ENCODE measurements at places on chromosomes 4 and X.

DNA sequence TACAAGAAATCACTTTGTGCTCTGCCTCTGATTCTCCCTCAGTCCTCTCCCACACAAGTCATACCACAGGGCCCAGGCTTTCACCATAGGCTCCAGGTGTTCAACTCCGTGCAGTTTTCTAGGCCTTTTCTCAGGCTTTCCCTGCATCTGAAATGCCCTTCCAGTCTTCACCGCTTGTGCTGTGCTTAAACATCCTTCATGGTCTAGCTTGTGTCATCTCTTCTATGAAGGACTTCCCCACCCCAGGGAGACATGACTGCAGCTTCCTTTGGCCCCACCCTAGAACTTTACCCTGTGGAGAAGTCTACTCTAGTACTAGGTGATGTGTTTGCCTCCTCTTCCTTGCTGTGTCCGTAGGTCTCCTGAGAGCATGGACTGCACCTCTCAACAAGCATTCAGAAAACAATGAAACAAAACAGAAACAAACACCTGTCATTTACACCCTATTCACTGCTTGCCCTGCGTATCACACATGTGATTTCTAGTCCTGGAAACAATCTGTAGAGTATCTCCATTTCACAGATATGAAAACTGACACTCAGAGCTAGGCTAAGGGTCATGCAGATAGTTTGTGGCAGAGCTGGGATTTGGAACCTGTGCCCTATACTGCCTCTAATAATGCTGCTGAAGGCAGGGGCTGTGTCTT, 22.7 kb upstream of the LEF1 start:
- no peak for DNase-seq

DNA sequence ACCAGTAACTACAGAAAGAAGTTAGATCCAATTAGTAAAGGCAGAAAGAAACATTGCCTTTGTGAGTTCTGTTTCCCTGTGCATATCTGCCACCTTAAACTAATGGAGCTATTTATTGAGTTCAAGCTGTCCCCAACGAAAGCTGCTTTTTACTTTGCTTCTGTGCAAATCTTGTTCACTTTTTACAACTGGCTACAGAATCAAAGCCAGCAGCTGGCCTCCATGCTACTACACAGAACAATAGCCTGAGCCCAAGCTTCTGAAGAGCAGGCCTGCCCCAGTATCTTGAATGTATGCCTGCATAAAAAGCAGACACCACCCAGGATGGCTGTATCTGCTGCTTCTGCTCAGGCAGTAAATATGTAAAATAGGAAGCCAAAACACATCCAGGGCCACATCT, 28.1 kb downstream of the ANK2 start:
- DNase-seq = no peak

DNA sequence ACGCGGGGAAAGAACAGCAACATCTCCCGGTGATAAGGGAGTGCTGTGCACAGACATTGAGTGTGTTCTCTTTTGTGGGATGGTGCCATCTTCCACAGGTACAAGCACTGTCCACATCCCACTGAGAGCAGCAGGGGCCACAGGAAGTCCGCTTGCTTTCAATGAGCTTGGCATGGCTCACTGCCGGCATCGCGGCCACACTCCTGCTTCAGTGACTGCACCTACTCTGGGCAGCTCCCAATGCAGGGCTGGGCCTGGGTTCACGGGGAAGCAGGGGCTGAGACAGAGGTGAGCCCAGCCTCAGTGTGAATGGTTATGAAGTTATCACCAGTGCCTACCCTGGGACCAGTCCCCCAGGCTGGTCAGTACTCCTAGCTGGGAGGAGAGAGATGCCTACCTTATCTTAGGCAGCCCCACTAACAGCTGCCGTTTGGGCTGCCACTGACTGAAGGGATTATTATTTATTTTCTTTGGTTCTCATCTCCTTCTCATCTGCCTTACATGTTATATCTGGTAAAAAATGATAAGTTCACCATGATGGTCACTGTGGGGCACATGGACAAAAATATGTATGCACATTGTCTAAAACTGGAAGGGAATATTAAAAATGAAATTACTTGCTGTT, 99.2 kb downstream of the MGST2 start:
- DNase-seq = no peak

- DNase-seq = no peak
Observed at GRCh38 chr4:107624024-107624423, 96.0 kb downstream of the PAPSS1 start.

GRCh38 chr4:182648766-182649165, 268.4 kb downstream of the DCTD start:
- DNase-seq = no peak

DNA sequence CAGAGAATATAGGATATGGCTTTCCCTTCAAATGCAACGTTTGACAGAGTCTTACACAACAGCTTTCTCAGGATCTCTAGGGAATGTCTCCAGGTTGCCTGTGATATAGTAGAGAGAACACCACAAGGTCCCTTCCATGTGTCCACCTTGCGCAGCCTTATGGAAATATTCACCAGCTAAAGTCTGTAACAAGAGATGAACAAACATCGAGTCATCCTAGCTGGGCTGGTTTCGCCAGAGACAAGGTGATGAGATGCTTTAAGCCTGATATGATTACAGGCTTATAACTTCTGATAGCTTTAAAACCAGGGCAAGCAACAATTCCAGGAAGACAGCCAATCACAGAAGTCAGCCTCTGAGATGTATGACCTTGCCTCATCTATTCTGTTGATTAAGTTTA, 83.8 kb downstream of the SEL1L3 start:
- DNase-seq = no peak

DNA sequence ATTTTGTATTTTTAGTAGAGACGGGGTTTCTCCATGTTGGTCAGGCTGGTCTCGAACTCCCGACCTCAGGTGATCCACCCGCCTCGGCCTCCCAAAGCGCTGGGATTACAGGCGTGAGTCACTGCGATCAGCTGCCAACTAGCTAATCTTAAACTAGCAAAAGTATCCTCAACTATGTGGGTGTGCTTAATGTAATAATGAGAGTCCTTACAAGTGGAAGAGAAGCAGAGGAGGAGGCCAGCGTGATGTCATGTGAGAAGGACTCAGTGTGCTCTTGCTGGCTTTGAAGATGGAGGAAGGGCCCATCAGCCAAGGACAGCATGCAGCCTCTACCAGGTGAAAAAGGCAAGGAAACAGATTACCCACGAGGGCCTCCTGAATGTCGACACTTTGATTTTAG, 19.6 kb downstream of the SCD5 start:
- no peak for DNase-seq

DNA sequence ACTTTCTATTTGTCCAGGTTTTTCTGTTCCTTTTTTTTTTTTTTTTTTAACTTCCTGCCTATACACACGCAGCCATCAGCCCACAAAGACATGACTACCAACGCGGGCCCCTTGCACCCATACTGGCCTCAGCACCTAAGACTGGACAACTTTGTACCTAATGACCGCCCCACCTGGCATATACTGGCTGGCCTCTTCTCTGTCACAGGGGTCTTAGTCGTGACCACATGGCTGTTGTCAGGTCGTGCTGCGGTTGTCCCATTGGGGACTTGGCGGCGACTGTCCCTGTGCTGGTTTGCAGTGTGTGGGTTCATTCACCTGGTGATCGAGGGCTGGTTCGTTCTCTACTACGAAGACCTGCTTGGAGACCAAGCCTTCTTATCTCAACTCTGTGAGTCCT, 2.1 kb downstream of the EBP start:
- no peak for DNase-seq

GRCh38 chrX:65706041-65706828, 38.8 kb downstream of the MSN start:
- peak; percentile 86 for DNase-seq

DNA sequence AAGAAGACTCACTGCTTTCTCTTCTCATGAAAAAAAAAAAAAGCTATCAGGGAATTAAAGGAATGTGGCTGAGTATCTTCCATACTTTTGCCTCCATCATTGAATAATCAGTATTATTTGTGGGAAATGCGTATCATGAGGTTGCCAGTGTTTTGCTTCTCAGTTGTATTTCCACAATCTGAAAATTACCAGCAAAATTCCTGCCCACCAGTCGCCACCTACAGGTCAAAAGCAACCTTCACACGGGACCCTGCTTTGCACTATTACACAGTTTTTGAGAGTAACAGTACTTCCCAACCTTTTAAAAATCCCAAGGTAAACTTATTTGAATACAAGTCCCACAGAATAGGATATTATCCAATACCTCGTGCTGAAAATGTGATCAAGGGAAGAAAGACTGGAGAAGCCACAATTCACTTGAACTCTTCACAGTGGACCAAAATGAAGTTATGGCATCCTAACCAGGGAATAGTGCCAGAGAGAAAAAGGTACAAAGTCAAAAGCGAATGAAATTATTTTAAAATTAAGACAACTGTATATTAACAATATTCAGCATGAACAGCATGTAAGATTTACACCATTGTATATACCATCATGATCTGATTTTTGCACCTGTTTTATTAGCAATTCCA, 30.4 kb downstream of the PGRMC1 start:
- DNase-seq = no peak

DNA sequence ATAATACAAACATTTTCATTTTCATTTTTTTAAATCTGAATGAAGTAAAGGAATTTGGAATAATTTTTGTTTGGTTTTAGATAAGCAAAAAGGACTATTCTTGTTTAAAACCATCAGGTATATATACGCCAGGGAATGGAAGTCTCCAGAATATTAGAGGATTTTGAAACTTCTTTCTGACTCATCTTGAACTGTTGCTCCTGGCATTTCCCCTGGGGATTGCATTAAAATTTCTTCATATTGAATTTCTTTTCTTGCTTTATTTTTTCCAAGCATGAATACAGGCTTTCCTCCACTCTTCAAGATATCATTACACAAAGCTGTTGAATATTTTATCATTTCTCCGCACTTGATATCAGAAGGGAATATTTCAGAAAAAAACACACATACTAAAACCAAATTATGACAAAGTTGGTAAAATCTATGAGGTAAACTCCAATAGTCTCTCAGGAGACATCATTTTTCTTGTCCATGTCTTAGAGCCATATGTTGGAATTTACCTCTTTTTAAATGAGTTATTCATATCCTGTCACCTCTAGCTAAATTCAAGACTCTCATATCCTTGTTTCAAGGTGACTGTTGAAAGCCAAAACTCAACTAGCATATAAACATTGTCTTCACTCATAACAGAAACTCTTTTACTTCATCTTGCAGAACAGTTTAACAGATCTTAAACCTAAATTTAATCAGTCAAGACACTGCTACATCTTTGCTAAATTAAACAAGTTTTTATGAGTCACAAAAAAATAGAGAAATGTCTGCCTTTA, 20.7 kb upstream of the CSN1S1 start:
- DNase-seq = no peak

- peak; percentile 47 for DNase-seq
Observed at GRCh38 chr4:735583-735982, 30.0 kb downstream of the PCGF3 start.

GRCh38 chr4:2497324-2497723, 28.4 kb downstream of the RNF4 start:
- DNase-seq = peak; percentile 41

GRCh38 chrX:6228720-6229119, at the start of gene NLGN4X:
Gene NLGN4X (minus strand): TSS chrX:6228867. CDS start chrX:6151466, 77,401 bp downstream.
- DNase-seq = no peak

DNA sequence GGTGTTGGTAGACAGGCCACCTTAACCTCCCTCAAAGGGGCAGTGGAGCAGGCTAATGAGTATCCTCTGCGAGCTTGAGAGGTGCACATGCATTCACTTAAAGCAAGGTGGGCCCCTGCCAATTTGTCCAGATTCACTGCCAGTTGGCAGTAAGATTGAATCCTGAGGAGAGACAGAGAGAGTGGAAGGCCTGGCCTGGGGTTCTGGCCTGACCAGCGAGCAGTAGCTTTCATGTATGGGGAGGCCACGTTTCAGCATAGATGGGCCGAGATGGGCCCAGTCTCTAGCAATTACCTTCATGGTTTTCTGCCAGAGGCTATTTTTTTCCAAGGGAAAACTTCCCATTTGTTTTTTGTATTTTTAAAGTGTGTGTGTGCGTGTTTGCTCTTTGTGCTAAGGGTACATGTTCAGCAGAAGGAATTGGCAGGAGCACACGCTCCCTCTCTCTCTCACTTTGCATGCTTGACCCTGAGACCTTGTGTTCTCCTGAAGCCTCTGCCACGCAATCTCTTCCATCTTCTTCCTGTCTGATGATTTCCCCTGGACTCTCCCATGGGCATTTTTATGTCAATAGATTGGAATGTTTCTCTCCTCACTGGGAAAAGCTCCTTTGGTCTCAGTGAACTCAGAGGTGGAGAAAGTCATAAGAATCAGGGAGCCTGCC, 215.8 kb upstream of the SFRP2 start:
- peak; percentile 80 for DNase-seq

DNA sequence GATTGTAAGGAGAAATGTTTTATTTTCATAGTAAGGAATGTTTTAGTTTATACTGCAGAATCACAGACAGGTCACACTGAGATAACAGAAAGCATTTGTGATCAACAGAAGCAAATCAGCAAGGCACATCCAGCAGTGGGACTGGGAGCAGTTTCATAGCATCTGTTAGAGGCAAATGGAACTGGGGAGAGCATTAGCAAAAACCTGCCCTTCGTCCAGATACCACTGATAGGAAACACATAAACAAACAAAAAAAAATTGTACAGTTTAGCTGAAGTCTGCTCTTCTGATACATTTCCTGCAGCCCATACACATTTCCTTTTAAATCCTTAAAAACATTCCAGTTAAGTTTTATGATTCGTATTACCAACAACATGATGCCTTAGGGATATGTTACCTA, 374.3 kb downstream of the PCDH7 start:
- DNase-seq = no peak

DNA sequence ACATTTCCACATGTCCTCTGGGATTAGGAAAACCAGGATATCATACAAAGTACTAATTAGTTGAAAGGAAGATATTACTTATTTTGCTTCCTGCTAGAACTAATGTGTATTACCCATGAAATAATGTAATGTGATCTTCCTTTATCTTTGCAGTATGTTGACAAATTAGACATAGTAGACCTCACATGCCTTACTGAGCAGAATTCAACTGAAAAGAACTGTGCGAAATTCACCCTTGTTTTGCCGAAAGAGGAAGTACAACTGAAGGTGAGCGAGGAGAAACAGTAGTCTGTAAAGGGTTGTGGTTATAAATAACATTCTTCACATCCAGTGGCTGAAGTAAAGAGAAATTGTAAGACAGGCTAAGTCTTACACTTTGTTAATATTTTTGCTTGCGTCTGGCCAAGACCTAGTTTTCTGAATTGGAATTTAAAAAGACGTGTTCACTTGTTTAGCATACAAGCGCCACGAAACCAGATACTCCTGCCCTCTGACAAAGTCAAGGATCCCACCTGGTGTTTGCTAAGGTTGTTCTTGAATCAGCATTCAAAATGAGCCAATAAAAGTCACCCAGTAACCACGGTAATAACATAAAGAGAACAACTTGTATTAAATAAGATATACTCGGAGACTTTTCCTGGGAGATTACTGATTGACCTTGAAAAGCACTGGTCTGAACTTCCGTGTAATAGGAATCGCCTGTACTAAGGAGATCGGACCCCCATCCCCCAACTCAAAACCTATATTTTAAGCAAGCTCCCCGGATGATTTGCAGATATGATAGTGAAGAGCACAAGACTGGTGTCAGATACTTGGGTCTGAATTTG, 16.9 kb downstream of the STAP1 start:
- DNase-seq = no peak

GRCh38 chr4:26860922-26861433, 337 bp downstream of the STIM2 start:
- no peak for DNase-seq

Data from osteoblast (primary cell).